Cortex of kidney (tissue), 1 donor: ENCODE measurements at places on chromosomes 12 and 14.

DNA sequence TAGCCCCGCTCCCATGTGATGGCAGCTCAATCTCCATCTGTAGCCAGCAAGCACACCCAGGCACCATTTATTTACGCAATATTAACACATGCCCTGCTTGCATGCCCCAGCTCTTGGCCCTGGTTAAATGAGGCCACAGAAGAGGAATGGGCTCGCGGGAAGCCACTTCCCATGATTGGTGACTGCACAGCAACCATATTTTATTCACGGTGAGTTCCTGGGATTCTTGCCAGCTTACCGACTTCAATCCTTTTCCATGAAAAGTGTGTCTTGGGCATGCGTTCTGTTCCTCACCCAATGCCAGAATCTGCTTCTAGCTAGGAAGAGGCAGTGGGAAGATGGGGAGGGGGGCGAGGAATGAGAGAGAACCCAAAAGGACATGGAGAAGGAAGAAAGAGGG is 54.7 kb downstream of the PITPNM2 start:
- DNase-seq, result no peak

DNA sequence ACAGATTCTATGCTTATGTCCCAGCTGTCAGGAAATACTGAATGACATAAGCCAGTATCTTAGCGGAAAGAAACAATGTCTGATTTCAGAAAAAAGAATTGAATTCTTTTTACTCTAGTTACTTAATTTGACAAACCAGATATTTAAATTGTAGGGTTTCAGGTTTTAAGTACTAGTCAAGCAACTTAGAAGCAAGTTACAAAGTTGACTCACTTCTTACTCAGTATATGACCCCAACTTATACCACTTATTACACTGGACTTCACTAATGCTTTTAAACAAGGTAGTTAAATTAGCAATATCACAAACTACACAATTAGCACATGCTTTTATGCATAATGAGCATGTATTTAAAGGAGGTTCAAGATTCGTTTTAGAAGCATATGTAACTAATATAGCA is 7.1 kb downstream of the GMFB start:
- DNase-seq, result no peak

DNA sequence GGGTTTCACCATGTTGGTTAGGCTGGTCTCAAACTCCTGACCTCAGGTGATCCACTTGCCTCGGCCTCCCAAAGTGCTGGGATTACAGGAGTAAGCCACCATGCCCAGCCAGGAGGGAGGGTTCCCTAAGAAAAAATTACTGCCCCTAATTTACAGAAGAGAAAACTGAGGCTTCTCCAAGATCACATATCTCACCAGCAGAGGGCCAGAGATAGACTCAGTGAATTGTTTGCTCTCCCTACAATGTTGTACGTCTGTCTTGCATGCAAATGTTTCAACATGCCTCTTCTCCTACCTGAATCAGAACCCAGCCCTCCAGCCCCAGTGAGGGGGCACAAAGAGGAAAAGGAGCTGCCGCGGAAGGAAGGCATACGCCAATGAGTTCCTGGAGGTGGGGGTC is 48.3 kb upstream of the TMEM263 start:
- no peak for DNase-seq

GRCh38 chr12:14403711-14404196 is 38.3 kb downstream of the ATF7IP start:
- no peak for DNase-seq

GRCh38 chr12:80690513-80690912 is 16.9 kb upstream of the MYF6 start:
- no peak for DNase-seq

DNA sequence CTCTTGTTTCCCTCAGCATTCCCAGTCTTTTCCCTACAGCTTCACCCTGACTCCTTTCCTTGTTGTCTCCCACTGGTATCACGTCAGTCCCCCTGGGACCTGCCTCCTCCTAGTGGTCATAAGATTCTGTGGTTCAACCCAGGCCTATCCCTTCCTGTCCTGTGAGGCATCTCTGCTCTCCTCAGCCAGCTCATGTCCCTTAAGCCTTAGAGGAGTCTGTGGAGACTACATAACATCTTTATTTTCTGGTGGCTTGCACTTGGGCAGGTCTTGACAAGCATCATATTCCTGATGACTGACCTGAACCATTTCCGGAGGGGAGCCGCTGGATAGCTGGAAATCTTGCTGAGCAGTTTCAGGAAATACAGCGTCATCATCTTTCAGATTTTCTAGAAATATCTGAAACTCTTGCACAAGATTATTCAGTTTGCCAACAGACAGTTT is 688 bp downstream of the C12orf71 start:
- DNase-seq, result no peak

- DNase-seq, result no peak
These were observed 1.9 kb upstream of the PIWIL1 start for GRCh38 chr12:130335517-130336392.

DNA sequence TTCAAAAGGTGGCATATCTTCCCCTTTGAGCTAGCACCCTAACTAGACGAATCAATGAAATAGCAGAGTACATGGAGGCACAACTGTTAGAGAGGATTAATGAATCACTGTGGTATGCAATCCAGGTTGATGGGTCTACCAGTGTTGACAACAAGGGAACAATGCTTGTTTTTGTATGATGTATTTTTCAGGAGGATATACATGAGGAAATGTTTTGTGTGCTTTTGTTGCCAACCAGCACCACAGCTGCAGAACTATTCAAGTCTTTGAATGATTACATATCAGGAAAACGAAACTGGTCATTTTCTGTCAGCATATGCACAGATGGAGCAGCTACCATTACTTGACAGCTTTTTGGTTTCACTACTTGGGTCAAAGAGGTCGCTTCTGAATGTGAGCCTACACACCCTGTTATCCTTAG is 142.6 kb downstream of the GPHN start:
- DNase-seq, result no peak

DNA sequence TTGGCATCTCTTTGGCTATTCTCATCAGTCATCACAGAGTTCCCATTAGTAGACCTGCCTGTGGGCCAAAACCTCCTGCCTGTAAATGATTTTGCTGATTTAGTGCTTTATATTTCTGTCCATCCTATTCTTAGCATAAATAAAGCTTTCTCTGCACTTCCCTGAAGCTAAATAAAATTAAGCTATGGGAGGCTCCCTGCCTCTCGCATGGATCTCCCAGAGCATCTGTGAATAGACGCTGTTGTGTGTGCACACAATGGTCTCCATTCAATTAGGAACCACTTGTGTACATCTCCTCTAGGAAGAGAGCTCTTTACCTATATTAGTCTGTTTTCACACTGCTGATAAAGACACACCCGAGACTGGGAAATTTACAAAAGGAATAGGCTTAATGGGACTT is 80.4 kb downstream of the PPFIBP1 start:
- no peak for DNase-seq

DNA sequence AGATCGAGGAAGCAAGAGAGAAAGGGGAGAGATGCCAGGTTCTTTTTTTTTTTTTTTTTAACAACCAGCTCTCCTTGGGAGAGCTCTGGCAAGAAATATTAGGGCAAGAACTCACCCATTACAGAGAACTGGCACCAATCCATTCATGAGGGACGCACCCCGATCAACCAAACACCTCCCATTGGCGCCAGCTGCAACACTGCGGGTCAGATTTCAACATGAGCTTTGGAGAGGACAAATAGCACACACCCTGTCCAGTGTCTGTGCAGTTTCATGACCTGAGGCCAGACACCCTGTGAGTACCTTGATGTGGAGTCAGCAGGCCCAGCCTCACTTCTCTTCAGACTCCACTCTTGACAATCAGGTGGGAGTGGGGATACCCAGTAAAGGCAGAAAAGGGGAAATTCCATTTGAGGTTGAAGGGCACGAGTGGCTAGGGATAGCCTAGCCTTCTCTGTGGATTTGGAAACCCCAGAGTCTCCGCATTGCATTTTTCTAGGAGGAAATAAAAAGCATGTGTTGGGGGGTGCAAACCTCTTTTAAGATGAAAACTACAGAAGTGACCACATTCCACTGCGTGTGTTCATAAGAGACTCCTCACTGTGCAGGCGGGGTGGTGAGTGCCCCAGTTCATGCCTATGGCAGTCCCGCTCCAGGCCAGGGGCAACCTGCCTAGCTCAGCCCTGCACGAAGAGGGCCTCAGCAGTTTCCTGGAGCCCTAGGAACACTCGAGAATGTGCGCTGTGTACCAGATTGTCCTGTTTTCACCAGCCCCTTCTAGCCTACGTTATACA is 42.4 kb upstream of the GPATCH2L start:
- no peak for DNase-seq

GRCh38 chr12:116284396-116284795 is 6.9 kb upstream of the MED13L start:
- DNase-seq, result no peak

DNA sequence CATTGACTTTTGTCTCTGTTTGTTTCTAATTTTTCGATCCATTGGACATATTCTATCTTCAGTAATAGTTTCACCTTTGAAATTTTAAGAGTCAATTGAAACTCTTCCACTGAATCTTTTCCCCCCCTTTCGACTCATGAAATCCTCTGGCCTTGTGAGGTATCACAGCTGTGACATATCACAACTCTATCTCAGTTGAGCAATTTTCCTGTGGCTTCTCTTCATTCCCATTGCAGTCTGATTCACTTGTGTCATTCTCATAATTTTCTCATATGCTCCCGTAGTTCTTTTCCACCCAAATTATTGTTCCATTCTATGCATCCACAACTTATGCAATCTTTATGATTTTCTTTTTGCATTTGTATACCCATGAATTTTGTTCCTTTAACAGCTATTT is 261.6 kb downstream of the DACT1 start:
- DNase-seq, result no peak

DNA sequence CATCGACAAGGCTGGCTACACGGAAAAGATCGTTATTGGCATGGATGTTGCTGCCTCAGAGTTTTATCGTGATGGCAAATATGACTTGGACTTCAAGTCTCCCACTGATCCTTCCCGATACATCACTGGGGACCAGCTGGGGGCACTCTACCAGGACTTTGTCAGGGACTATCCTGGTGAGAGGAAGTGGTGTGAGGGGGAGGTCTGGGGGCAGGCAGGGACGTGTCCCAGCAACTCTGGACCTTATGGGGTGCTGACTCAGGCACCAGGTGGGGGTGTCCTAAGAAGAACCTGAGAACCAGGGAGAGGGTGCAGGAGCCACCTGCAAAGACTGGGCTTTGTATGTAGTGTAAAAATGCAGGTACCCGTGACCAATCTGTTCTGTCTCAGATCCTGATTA is 5.2 kb downstream of the ENO2 start:
- no peak for DNase-seq

DNA sequence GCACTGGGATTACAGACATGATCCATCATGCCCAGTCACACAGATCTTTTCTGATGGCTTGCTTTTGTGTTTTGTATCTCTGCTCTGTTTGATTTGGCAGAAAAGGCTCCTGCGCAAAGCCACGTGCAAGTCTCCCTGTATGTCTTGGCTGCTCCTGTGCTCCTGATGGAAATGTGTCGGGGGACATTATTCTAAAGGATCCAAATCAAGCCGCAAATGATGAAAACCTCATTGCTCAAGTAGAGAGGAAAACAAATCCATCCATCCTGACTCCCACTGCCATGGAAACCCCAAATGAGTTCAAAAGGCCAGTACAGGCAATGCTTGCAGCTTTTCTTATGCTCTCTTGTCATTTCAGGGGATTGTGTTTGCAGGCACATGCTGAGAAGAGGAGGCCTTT is 93.8 kb downstream of the NDUFA12 start:
- DNase-seq, result no peak

DNA sequence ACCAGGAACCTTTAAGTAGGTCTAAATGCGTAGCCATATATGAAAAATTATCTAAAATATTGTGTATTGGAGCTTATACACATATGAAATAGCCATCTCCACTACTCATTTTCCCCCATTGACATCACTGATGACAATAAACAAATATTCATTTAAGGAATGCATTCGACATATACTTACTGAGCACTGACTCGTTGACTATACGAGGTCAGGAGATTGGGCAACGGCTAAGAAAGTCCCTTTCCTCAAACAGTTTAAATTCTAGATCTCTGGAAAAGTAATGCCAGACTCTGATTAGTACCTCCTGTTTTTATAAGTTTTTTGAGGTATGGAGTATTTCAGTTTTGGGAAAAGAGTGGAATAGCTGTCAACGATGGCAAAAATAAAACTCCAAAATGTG is 139.4 kb upstream of the DIO2 start:
- no peak for DNase-seq

DNA sequence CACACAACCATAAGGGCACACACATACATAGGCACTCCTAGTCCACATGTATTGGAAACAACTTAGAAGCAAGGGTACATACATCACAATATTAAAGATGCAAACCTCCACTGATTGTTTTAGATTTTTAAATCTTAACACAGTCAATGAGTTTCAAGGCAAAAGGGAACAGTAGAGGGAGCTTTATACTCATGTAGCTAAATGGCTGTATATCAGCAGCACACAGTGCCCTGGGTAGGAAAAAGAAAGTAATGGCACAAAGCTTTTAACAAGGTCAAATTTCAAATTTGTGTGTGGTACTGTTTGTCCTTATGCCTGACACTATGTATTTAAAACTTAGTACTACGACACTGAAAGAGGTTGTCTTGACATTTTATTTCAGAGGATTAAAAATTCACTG is 262.0 kb downstream of the MED13L start:
- DNase-seq, result no peak
